ENCODE measurements at places on chromosomes 3 and 15.

GRCh38 chr15:29183071-29183831 lies 86.4 kb downstream of the NSMCE3 start:
- no peak for DNase-seq

- DNase-seq, result no peak
These were observed 5.3 kb downstream of the POU1F1 start for GRCh38 chr3:87270908-87271700.

GRCh38 chr3:7964899-7965298 lies 536.7 kb upstream of the LMCD1 start:
- DNase-seq, result no peak

DNA sequence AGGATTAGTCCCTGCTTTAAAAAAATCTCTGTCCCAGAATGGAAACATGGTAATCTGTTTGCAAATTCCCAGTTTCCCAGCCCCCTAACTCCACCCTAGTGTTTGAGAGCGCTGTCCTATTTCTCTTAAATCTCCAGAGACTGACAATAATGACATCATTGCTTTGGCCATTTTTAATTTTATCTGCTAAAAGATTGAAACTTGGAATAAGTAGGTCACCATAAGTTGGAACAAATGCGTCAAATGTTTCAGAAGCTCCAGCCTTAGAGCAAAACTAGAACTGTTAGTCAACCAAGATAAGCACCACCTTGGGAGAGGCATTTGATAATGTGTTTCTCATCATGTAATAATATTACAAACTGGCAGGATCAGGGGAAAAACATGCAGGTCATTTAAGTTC lies 25.7 kb upstream of the MB21D2 start:
- DNase-seq, result peak; percentile 94

DNA sequence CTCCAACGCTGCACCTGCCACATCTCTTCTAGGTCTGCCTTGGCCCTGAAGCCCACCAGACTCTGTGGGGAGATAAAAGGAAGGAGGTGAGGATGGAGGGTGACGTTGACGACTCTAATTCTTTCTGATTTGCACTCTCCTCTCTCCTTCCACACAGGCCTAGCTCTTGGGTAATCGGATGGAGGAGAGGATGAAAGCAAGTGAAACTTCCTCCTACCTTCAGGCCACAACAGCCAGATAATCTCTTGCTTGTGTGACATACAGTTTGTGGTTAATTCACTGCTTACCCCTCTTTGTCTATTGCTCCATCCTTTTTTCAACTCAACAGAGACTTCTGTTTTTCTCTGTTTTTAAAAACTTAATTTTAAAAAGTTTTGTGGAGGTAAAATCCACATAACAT lies 208.1 kb downstream of the SV2B start:
- DNase-seq, result no peak

DNA sequence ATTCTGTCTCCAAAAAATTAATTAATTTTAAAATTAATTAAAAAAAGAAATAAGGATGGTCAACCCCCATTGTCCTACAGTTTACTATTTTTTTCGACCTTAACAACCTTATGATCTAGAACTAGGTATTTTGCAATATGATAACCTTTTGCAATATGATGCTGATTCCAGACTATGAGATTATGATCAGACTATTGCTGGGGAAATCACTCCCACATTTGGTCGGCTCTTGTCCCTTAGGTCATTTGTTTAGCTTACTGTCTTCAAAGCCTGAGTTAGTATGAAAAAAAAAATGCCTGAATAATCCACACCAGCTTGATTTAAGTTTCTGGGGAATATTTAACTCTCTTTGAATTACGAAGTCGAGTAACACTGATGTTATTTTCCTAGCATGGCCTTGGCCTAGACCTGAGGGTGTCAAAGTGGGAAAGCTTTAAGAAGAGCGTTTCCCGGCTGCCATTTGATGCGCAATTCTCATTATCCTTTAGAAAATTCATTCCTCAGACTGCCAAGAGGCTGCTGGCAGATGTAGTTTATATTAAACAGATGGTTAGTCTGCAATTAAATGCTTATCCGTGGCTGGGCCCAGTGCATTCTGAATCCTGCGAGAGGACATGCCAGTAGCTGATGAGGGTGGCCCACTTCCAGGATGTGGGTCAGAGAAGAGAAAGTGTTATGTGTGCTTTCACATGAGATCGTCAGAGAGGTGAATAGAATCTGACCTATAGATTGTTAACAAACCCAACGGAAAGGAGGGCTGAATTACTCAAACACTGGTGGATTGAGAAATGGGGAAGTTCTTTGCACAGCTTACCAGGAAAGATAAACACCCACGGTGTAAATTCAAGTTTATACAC lies 496.0 kb upstream of the THBS1 start:
- peak; percentile 91 for DNase-seq

DNA sequence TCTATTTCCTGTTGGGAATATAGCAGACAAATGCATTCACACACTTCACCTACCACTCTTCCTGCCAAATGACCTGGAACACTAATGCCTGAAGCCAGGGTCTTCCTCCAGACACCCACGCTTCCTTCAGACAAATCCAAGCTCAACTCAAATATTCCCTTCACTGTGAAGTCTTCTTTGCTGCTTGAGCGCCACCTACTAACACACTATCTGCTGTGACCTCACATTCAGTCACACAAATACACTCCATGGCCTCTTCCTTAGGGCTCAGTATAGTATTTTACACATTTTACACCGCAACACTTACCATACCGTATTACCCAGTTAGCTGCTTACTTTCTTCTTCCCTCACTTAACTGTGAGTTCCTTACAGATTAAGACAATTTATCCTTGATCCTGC lies 149.4 kb downstream of the SHOX2 start:
- DNase-seq, result no peak

DNA sequence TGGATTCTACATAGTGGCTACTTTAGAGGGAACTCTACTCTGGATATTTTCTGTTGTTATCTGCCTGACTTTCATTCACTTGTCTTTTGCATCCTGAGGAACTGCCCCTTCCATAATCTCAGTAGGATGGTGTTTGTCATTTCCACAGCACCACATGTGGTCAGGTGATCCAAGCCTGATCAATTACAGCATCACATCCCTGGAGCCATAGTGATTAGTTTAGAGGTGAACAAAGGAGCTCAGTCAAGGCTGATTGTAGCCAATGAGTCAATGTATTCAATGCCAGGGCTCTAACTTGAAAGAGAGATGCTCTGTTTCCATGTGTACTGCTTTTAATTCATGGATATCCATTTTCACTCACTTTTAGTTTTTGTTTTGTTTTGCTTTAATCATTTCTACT lies 478.7 kb upstream of the ADAMTS9 start:
- no peak for DNase-seq

- DNase-seq, result peak; percentile 44
These were observed 7.3 kb downstream of the TMEM212 start for GRCh38 chr3:171850320-171850959.

DNA sequence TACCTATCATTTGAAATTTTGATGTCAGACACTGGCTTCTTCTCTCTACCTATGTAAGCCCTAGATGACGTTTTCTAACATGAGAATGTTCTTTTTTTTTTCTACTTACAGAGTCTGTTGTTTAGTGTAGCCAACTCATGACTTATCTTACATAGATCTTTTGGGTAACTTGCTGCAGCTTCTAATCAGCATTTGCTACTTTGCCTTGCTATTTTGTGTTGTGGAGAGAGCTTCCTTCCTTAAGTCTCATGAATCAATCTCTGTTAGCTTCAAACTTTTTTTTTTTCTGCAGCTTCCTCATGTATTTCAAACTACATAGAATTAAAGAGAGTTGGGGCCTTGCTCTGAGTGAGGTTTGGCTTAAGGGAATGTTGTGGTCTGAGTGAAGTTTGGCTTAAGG lies 568.7 kb upstream of the BCHE start:
- DNase-seq, result no peak

- DNase-seq, result no peak
These were observed 28.7 kb downstream of the ADAMTSL3 start for GRCh38 chr15:83682476-83683088.

GRCh38 chr3:37974121-37975083 lies 16.2 kb upstream of the VILL start:
- DNase-seq, result peak; percentile 60
